Suprapubic skin (tissue), 4 donors: ENCODE measurements at places on chromosomes 2 and 18. TPM values are rescaled to one million over a fixed set of nuclear protein-coding genes. Genes with fewer than 3 reads are reported as not detected.

Gene INHA
- total RNA-seq: 1.5 TPM

Gene SP9
- total RNA-seq: 0.64 TPM

DNA sequence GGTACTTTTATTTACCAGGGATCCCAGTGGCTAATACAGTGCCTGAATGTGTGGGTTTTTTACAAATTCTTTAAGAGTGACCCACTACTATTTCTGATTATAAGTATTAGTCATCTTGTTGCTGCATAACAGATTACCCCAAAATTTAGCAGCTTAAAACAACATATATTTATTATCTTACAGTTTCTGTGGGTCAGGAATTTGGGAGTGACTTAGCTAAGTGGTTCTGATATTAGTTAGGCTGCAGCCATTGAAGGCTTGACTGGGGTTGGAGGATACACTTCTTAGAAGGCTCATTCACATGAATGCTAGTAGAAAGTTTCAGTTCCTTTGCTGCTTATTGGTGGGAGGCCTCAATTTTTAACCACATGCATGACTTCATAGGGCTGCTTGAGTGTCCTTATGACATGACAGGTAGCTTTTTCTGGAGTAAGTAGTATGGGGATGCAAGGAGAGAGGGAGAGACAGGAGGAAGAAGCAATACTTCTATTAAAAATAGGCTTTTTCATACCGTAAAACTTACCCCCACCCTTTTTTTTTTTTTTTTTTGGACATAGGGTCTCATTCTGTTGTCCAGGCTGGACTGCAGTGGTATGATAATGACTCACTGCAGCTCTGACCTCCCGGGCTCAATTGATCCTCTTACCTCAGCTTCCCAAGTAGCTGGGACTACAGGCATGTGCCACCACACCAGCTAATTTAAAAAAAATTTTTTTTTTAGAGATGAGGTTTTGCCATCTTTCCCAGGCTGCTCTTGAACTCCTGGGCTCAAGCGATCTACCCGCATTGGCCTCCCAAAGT, 13.3 kb upstream of the POLE4 start:
- H3K4me3 ChIP-seq: no peak overlapping the region
- no peaks in the 10 kb centered on the region for H3K4me1 ChIP-seq
- no peak for DNase-seq
- H3K27me3 ChIP-seq: no peaks in the 10 kb centered on the region
- no peak overlapping the region for H3K27ac ChIP-seq
- H3K36me3 ChIP-seq: no peaks in the 10 kb centered on the region

Gene RFTN2
- 5.8 TPM for total RNA-seq

DNA sequence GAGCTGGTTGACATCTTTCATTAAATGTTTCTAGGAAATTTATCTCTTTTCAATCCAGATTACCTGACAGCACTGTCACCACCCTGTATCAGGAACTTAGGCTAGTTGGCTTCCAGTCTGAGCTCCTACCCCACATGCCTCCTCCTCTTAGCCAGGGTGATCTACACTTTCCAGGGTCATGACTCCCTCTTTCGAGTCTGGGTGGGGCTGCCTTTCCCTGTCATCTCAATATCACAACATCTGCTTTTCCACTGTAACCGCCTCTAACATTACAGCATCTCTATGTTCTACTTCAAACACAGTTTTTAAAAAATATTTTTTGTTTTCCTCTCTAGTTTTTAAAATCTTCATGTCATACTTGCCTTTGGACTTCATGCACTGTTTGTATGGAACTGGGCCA, 129.2 kb downstream of the RBMS1 start:
- H3K4me3 ChIP-seq: no peak overlapping the region
- H3K36me3 ChIP-seq: no peaks in the 10 kb centered on the region
- no peaks in the 10 kb centered on the region for H3K27me3 ChIP-seq
- H3K27ac ChIP-seq: no peak overlapping the region
- no peak for DNase-seq

DNA sequence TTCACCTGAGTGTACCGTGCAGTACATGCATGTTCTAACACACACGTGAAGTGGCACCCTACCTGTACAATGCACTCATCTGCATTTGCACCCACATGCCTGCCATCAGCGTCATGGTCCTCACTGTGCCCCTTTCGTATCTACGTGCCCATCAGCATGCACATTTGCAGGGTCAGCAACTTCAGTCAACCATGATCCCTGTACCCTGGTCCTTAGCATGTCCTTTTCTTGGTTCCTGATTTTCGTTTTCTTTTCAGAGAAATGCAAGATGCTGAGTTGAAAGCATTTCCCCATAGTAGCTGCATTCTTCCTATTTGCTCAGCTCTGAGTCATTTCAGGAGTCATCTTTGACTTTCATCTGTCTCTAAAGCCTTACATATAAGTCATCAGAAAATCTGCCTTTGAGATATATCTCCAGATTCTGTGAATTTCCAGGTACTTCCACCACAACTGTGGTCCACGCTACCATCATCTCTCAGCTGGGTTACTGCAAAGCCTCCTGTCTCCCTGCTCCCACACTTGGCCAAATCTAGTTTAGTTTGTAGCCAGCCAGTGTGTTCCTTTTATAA, 14.7 kb upstream of the PUM2 start:
- H3K27me3 ChIP-seq: no peaks in the 10 kb centered on the region
- no peak overlapping the region for H3K4me3 ChIP-seq
- no peaks in the 10 kb centered on the region for H3K36me3 ChIP-seq
- no peak for DNase-seq

- H3K4me1 ChIP-seq: no peaks in the 10 kb centered on the region
- H3K4me3 ChIP-seq: no peak overlapping the region
- no peaks in the 10 kb centered on the region for H3K36me3 ChIP-seq
- no peak for DNase-seq
- no peak overlapping the region for H3K27ac ChIP-seq
- H3K27me3 ChIP-seq: no peaks in the 10 kb centered on the region
Observed at GRCh38 chr2:132517386-132517785, 100.8 kb downstream of the GPR39 start.

- no peaks in the 10 kb centered on the region for H3K36me3 ChIP-seq
- H3K27me3 ChIP-seq: no peaks in the 10 kb centered on the region
- no peaks in the 10 kb centered on the region for H3K4me1 ChIP-seq
- no peak overlapping the region for H3K27ac ChIP-seq
Observed at GRCh38 chr18:14124689-14125088, 7.5 kb downstream of the ZNF519 start.

Gene OTX1
- total RNA-seq: 6.6 TPM

DNA sequence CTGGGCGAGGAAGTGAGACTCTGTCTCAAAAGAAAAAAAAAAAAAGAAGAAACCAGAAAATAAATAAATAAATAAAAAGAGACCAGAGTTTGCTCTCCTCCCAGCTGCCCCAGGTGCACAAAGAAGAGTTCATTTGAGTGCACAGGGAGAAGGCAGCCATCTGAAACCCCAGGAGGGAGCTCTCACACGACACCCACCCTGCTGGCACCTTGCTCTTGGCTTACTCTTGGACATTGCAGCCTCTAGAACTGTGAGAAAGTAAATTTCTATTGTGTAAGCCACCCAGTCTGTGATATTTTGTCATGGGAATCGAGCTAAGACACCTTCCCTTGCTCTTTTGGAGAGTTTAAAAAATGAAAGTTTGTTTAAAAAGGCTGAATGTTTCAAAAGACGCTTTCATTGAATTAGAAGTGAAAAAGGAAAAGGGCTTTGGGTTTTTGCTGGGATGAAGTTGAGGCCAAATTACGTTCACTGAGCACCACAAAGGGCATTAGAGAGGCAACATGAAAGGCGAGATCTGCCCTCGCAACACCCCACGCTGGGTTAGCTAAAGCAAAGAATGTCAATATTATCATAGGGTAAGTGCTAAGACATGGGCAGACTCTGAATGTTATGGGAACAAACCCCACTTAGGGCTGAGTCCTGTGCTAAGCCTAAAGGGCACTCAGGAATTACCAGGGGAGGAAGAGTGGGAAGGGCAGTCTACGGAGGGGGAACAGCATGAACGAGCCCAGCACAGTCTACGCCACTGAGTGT, 128.9 kb upstream of the RIOK3 start:
- no peaks in the 10 kb centered on the region for H3K4me1 ChIP-seq
- no peaks in the 10 kb centered on the region for H3K27me3 ChIP-seq
- no peak for DNase-seq
- no peak overlapping the region for H3K27ac ChIP-seq
- H3K4me3 ChIP-seq: no peak overlapping the region

DNA sequence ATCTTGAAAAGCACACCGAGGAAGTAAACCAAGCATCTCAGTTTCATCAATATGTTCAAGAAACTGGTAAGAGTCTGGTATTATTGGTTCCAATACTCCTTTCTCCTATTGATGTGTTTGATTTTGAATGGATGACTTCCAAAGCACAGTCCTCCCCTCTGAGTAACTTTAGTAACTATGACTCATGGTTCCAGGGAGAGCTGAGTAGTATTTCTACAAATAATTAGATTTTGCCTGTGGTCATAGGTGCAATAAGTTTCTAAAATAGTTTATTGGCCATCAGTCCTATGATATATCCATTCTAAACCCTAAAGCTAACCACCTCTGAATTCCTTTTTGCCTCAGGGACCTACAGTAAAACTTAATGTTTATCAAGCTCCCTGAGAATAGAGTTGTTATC, 352.4 kb downstream of the XIRP2 start:
- H3K4me3 ChIP-seq: no peak overlapping the region
- H3K27me3 ChIP-seq: no peaks in the 10 kb centered on the region
- no peaks in the 10 kb centered on the region for H3K4me1 ChIP-seq
- no peaks in the 10 kb centered on the region for H3K36me3 ChIP-seq

DNA sequence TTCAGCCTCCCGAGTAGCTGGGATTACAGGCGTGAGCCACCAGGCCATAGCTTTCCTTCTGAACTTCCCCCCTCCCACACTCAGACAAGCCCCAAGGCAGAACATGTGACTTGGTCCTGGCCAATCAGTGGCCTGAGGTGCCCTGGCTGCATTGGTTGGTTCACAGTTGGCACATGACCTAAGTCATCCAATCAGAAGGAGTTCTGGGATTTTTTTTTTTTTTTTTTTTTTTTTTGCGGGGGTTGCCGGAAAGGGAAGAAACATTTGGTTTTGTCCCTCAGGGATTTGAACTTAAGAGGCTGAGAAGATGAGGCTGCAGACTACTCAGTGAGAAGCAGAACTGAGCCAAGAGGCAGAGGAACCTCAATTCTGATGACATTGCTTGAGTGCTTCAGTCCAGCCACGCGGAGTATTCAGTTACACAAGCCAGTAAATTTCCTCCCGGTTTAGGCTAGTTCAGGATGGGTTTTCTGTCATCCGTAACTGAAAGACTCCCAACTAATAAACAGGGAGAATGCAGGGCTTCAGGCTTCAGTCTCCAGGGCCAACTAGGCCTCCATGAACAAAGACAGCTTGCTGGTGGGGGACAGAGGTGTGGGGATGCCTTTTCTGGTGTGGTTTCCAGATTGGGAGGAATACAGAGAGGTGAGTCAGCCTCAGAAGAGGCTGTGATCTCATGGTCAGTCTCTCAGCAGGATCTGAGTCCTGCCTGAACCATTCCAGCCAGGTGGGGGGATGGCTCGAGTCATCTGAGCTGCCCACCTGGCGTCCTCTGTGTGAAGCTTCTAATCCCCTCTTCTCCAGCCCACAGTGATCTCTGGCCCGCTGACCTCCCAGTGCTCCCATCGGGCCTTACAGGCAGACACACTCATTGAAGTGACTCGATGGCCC, 9.2 kb downstream of the PTMA start:
- H3K27ac ChIP-seq: no peak overlapping the region
- peaks cover 25% of the 10 kb centered on the region for H3K4me1 ChIP-seq
- H3K27me3 ChIP-seq: no peaks in the 10 kb centered on the region

Gene ALPP
- not detected for total RNA-seq

Gene HOXD12
- total RNA-seq: not detected

Gene SLC4A3
- 1.8 TPM for total RNA-seq
